AG08396 (cell line): ENCODE measurements at places on chromosomes 1 and 21.

- no peak for DNase-seq
Observed at GRCh38 chr1:33347650-33347992, 26.7 kb upstream of the A3GALT2 start.

DNA sequence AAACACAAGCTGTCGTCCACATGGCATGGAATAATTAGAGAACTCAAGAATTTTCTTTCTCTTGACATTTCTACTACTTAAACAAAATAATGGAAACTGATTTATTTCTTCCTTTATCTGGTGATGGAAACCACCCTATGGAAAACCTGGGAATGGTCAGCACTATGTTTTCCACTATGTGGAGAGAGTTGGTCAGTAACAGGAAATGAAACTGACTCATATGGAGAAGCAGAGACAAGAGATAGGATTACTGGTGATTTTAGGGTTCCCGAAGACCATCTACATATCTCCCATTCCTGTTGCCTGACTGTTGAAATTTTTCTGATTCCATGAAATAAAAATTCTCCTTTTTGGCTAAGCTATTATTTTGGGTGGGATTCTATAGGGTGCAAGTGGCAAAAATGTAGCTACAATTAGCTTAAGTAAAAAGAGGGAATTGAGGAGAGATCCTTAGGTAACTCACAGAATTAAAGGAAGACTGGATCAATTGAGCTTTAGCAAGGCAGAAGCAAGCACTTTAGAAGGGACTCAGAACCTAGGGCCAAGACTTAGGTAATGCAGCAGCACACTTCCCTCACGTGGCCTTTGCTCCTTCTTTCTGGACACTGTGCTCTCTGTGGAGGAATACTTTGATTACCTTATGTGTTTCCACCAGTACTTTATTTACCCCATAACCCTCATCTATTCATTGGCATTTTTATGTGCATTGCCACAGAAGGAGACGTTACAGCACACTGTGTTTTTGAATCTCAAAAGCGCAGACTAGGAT lies 89.6 kb downstream of the LEPR start:
- DNase-seq = no peak

DNA sequence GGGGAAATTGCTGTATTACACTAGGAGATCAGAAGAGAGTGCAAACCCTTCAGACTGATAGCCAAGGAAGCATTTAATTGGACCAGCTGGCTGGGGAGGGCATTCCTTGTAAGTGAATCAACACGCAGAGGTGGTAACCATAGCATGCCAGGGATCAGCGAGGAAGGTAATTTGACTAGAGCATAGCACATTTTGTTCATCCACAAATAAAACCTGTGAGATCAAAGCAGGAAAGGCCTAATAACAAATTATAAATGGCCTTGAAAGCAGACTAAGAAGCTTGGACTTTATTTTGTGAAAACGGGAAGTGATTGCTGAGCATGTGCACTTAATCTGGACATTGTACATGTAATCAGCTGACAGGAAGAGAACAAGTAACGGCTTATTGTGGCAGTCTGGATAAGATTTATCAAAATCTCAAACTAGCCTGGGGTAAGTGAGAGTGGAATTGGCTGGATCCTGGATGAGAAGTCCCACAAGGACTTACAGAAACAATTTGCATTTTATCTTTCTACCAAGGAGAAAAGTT lies 11.7 kb upstream of the CD55 start:
- DNase-seq = peak; percentile 43

DNA sequence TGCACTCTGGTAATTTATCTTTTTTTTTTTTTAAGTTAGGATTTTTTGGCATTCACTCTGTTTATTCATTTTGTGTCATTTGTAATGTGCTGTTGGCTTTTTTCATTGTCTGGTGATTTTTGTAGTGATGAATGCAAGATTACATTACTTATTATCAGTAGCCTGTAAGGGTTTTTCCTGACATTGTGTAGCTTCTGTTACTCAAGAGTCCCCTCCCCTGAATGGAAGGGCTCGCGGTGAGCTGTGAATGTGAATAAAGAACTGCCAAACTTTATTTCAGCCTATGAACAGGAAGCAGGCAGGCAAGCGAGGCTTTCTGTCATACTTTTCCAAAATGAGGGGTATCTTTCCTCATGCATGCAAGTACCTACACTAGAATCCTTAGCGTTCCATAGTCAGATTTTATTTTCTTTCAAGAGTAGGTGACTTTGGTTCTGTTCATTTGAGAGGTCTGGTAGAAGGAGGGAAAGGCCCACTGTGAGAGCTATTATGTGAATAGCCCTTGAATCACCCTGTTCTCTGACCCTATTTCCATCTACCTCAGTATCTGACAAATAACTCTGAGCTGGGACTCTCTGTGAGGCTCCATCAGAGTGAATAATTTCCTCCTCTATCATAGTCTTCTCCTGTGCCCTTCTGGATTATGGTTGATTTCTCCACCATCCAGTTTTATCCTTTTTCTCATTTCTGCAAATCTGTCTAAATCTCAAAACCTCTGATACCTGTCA lies 114.0 kb downstream of the CD247 start:
- no peak for DNase-seq

DNA sequence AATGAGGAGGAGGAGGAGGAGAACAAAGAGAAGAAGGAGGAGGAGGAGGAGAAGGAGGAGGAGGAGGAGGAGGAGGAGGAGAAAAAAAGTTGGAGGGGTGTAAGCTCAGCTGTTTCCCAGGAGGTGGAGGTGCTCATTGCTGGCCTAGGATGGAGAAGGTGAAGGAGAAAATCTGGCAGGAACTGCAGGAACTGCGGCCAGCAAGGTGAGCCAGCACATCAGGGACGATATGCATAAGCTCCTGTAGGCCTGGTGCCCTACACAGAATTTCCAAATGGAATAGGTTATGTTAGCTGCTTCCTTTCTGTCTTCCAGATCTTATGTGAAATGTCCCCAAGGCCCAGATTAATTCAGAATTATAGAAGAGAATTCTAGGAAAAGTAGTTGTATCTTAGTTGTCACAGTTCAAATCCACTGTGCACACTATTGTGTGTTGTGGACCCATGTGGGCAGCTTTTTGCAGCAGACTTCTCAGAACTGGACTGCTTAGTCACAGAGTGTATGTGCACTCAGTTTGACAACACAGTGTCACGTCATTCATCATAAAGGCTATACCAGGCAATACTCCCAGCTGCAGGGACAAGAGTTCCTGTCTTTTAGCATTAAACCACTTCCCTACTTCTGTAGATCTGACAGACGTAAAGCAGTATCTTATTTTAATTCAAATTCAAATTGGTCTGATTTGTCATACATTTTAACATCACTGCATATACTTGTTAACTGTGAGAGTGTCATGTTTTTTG lies 303.7 kb downstream of the HLX start:
- no peak for DNase-seq

DNA sequence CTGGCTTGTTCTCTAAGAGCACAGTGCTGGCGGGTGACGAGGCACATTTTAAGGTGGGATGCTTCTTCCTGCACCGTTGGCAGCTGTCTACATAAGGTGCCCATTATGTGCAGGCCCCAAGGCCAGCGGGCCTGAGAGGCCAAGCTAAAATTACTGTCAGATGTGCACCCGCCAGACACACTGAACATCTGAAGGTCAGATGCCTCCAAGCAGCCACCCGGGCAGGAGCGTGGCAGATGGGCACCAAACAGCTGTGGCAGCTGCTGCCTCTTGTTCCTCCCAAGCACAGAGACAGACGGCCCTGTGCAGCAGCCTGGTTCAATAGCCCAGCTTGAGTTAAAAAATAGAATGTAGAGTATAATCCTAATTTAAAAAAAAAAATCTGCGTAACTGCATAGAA lies 211.9 kb upstream of the EDN2 start:
- DNase-seq = no peak

DNA sequence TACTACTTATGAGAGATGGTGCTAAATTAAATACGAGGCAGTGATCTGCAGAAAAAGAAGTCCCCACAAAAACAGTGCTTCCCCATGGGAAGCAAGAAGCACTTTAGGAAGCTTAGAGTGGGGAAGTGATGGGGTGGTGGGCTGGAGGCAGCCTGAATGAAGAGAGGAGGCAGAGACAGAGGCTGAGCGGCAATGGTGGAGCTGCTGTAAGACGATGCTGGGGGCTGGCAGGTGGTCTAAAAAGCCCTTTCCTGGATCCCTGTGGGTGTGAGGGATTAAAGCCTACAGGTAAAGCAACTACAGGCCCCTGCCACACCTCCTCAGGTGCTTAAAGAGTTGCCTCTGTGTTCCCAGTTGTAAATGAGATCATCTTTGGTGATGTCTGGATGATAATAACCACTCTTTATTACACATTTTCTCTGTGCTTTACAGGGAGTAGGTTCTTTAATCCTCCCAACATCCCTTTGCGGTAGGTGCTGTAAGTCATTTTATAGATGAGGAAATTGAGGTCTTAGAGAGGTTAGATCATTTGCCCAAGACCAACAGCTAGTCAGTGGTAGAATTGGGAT lies 39.2 kb downstream of the CNN3 start:
- no peak for DNase-seq

DNA sequence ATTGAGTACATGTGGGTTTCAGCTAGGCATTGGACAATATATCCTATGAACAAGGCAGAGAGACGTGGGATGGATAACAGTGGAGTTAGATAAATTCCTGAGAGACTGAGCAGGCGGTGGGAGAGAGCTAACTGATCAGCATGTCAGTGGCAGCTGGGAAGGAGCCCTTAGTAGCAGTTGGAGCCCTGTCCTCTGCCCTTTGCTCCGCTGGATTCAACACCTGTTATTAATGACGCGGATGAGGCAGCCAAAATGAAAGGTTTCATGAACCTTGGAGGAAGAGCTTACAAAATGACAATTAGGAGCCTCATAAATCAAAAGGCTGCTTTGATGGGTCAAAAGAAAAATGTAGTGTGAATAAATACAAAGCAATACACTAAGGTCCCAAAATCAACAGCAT lies 16.1 kb downstream of the UBIAD1 start:
- no peak for DNase-seq

- no peak for DNase-seq
Observed at GRCh38 chr1:168343566-168343965, 62.9 kb downstream of the TBX19 start.
